Spleen (tissue), 13 donors: ENCODE measurements at places on chromosomes 16 and 17.

DNA sequence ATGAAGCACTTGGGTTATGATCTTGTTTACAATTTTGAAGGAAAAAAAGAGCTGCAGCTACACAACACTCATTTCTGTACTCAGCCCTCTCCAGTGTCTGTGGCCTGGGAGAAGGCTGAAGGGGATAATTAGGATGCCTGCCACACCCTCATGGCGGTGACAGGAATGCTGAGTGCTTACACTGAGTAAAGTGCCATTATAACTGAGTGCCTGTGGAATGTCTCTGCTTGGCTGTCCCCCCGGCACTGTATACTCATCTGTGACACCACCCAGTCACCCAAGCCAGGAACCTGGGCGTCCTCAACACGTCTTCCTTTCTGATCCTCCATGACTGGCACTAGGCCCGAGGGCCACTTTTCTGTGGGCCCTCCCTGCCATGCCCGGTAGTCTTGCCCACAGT is 3.5 kb upstream of the MRPL38 start:
- no peak for DNase-seq

- no peak for DNase-seq
Observed at GRCh38 chr17:42886283-42887176, 14.1 kb upstream of the G6PC1 start.

GRCh38 chr17:73630531-73630930 is 13.7 kb downstream of the SDK2 start:
- peak; percentile 42 for DNase-seq

GRCh38 chr17:28744972-28745785 is 1.4 kb downstream of the TRAF4 start:
- peak; percentile 85 for DNase-seq

- peak; percentile 49 for DNase-seq
Observed at GRCh38 chr17:50372222-50372757, 694 bp downstream of the MRPL27 start.

GRCh38 chr16:29686740-29687332 is 7.9 kb downstream of the QPRT start:
- no peak for DNase-seq
